ENCODE measurements at places on chromosomes 3 and 15. TPM values are rescaled to one million over a fixed set of nuclear protein-coding genes. Genes with fewer than 3 reads are reported as not detected.

Gene HRG
- total RNA-seq: 0.25 TPM

DNA sequence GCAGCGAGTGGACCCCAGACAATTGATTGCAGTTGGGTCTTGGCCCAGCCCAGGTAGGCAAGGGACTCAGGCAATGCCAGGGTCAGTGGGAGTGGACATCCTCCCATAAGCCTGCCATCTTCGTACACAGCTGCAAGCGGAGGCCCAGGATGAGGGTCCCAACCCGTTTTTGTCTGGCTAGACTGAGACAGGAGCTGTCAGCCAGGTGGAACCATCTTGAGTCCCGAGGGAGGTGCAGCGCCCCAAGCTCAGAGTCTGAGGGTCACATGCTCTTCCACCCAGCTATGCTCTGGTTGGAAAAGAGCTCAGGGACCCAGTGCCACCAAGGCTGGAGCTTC is 22.6 kb upstream of the IP6K2 start:
- H3K27me3 ChIP-seq: no peaks in the 10 kb centered on the region
- no peak for DNase-seq
- H3K4me1 ChIP-seq: peaks cover 37% of the 10 kb centered on the region
- H3K27ac ChIP-seq: peak overlapping the region; percentile 85
- H3K4me3 ChIP-seq: no peak overlapping the region

GRCh38 chr15:81015621-81016488 is 15.1 kb downstream of the TLNRD1 start:
- H3K27me3 ChIP-seq: no peaks in the 10 kb centered on the region
- H3K36me3 ChIP-seq: no peaks in the 10 kb centered on the region
- no peak for DNase-seq
- no peak overlapping the region for H3K4me3 ChIP-seq
- H3K27ac ChIP-seq: no peak overlapping the region

GRCh38 chr3:117281371-117281770 is 571.8 kb downstream of the TUSC7 start:
- DNase-seq: no peak
- H3K4me1 ChIP-seq: no peaks in the 10 kb centered on the region
- H3K4me3 ChIP-seq: no peak overlapping the region
- H3K27ac ChIP-seq: no peak overlapping the region
- no peaks in the 10 kb centered on the region for H3K27me3 ChIP-seq
- no peaks in the 10 kb centered on the region for H3K36me3 ChIP-seq

- no peak overlapping the region for H3K27ac ChIP-seq
- no peak for DNase-seq
- no peak overlapping the region for H3K4me3 ChIP-seq
- H3K4me1 ChIP-seq: no peaks in the 10 kb centered on the region
These were observed 377.7 kb upstream of the RBMS3 start for GRCh38 chr3:28903171-28903601.

Gene CATSPER2
- total RNA-seq: 9.2 TPM

DNA sequence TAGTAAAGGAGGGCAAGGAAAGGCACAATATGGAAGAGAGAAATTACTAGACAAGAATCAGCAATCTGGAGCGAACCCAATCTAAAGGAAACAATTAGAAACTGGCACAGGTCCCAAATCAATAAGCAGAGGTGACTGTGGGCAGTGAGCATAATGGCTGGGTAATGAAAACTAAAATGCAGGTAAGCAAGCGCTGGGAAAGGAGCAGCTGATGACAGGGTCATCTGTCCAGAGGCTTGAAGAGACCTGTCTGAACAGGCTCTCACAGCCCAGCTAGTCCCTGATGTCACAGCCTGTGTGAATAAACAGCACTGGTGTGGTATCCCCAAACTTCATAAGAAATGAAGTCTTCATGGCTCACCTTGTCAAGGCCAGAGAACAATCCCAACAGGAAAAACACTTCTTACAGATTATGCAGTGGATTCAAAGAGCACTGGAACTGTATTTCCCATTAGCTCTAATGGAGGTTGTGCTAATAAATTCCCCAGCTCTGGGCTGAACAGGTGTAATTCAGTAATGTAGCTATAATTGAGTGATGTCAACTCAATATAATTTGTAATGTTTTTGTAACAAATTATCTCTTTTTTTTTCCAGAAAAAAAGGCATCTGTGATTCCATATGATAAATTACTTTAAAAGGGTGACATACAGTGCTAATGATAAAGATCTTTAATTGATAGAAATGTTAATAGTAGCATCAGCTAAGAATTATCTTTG is 197.3 kb downstream of the FHIT start:
- H3K4me1 ChIP-seq: no peaks in the 10 kb centered on the region
- H3K27ac ChIP-seq: no peak overlapping the region
- H3K4me3 ChIP-seq: no peak overlapping the region
- no peak for DNase-seq
- no peaks in the 10 kb centered on the region for H3K27me3 ChIP-seq

Gene DNASE1L3
- total RNA-seq: 6.2 TPM

GRCh38 chr3:169026543-169027182 is 636.8 kb downstream of the MECOM start:
- H3K4me1 ChIP-seq: peaks cover 3% of the 10 kb centered on the region
- DNase-seq: no peak
- no peak overlapping the region for H3K4me3 ChIP-seq
- H3K27ac ChIP-seq: no peak overlapping the region
- no peaks in the 10 kb centered on the region for H3K36me3 ChIP-seq

GRCh38 chr3:191641789-191642188 is 180.8 kb downstream of the PYDC2 start:
- no peaks in the 10 kb centered on the region for H3K4me1 ChIP-seq
- H3K36me3 ChIP-seq: no peaks in the 10 kb centered on the region
- H3K4me3 ChIP-seq: no peak overlapping the region
- H3K27ac ChIP-seq: no peak overlapping the region

Gene ATP8B4
- 3.0 TPM for total RNA-seq

Gene WWTR1
- 6.8 TPM for total RNA-seq

Gene SPINK8
- not detected for total RNA-seq

DNA sequence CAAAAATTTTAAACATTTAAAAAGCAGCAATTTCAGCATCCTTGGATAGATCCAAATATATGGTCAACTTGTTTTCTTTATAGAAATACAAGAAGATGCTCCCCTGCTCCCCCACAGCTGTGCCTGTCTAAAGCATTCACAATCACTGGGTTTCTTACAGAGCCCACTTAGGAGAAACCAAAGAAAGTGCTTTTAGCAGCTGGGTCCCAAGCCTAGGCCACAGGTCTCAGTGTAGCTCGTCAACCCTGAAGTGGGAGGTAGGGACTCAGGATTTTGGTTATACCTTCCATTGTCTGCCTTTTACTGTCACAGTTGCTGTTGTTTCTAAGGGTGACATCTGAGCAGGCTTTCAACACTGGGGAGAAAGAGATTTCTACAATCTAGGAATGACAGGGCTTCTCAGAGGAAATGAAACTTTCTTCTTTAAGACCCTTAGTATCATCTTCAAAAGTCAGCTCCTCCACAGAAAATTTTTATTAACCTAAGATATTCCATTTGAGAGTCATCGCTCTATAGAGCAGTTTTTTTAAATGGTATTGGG is 199.3 kb upstream of the CMC1 start:
- H3K27ac ChIP-seq: no peak overlapping the region
- H3K27me3 ChIP-seq: no peaks in the 10 kb centered on the region
- H3K4me1 ChIP-seq: no peaks in the 10 kb centered on the region
- no peaks in the 10 kb centered on the region for H3K36me3 ChIP-seq

Data from colonic mucosa (tissue), 4 donors.